ENCODE measurements at places on chromosomes 3 and 15.

- DNase-seq, result no peak
These were observed 3.1 kb downstream of the HMCES start for GRCh38 chr3:129281726-129282125.

DNA sequence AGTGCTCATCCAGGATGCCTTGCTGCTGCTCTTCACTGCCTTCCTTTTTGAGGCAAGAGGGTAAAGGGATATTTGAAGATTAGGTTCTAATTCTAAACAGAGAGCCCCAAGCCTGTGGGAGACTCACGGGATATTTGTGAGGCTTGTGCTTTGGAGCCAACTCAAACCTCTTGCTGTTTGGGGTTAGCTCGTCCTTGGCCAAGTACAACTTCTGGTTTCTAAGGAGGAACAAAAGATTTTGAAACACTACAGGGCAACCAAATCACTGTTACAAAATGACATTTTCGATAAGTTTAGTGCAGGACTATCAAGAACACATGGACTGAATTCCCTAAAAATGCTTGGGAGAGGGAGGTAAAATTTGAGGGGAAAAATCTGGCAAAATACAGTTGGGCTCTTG lies 190.2 kb downstream of the RORA start:
- DNase-seq, result no peak

GRCh38 chr15:33716025-33716424 lies 252.3 kb upstream of the CHRM5 start:
- DNase-seq, result no peak

DNA sequence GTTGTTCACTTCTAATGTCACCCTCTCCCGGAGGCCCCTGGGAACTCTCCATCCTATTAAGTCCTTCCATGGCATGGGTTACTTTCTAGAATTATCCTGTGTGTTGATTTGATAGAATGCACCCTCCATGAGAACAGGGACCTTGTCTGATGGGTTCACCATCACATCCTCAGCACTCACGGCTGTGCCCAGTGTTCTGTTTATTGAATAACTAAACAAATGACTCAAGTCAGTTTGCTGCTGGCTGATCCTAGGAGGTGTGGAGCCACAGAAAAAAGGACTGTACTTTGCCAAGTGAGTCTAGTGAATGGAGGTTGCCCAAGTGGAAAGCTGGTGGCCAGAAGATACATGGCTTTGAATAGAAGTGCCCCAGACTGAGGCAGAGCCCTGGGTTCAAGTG lies 48.5 kb upstream of the RAB6B start:
- no peak for DNase-seq

DNA sequence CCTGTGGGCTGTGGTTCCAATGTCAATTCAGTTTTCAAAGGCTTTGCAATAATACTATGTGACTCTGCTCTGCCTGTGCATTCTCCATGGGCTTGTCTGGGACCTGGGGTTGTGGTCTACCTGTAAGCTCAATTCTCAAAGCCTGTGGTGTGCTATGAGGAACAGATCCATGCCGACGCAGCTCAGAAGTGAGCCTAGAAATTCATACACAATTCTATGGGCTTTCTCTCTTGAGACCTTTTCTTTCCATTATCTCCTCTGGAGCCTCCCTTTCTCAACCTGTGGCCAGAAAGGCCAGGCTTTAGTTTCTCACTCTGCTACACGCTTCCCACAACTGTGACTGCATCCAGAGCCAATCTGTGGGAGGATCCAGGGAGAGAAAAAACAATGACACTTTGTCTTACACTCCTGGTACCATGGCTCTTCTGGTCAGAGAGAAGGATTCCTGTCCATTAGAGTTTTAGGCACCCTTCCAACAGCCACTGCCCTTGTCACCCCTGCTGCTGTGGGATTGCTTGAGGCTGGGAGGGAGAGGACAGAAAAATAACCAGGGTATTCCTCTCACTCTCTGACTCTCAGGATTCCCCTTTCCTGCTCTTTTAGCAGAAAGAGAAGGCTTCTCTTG lies 34.1 kb upstream of the KLF13 start:
- DNase-seq, result no peak

DNA sequence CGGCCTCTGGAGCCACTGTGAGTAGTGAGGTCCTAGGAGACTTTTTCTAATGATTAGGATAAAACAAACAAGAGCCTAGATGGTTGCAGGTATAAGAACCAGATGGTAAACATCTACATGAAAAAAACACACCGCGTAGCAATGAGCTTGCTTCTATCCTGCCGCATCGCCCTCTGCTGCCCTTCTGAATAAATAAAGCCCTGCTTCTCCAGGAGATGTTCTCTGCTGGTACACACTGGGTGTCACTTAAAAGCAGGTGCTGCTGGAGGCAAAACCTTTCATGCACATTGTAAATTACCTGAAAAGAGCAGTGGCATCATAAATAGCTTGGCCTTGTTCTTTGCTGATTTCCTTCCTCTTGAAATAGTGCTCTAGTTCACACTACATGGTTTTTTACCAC lies 164.4 kb upstream of the TOPAZ1 start:
- DNase-seq, result no peak

DNA sequence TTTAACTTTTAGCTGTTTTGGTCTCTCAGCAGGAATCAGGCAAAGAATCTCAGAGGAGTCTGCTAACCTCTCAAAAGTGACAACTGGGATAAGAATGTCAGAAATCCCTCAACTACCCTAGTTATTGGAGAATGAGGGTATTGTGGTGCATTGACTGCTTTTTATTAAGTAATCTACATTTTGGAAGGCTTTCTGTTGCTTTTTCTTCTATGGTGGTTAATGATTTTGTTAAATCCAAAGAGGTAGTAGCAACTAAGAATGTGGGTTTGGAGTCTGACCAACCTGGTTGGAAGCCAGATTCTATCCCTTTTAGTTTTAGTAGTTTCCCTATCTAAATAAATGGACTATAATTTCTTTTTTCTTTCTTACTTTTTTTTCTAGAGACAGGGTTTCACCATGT lies 94.7 kb upstream of the RNF7 start:
- no peak for DNase-seq

DNA sequence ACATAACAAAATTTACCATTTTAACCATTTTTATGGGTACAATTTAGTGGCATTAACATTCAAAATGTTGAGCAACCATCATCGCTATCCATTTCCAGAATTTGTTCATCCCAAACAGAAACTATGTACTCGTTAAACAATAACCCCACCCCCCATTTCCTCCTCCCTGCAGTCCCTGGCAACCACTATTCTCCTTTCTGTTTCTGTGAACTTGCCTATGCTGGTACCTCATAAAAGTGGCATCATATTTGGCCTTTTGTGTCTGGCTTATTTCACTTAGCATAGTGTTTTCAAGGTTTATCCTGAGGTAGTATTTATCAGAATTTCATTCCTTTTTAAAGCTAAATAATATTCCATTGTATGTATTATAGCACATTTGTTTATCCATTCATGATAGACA lies 32.4 kb downstream of the C3orf80 start:
- no peak for DNase-seq

GRCh38 chr3:135226057-135226456 lies 431.0 kb downstream of the EPHB1 start:
- no peak for DNase-seq

DNA sequence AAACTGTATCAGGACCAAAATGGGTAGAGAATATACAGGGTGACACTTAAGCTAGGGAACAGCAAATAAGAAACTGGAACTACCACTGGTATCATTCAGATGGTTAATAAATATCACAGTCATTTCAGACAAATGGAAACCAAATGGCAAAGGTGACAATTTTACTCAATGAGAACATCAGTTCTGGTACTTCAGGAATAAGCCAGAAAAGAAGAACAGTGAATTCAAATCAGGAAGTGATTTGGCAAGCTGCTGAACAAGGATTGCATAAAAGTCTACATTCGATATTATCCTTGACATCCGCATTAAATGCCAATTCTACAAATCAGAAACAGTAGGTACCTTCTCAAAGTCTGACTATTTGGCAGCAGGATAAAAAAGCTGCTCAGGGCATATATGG lies 23.5 kb upstream of the STIMATE start:
- no peak for DNase-seq

GRCh38 chr3:191148131-191148530 lies 50.9 kb upstream of the OSTN start:
- DNase-seq, result no peak

GRCh38 chr15:96792216-96792615 lies 461.7 kb downstream of the NR2F2 start:
- no peak for DNase-seq

DNA sequence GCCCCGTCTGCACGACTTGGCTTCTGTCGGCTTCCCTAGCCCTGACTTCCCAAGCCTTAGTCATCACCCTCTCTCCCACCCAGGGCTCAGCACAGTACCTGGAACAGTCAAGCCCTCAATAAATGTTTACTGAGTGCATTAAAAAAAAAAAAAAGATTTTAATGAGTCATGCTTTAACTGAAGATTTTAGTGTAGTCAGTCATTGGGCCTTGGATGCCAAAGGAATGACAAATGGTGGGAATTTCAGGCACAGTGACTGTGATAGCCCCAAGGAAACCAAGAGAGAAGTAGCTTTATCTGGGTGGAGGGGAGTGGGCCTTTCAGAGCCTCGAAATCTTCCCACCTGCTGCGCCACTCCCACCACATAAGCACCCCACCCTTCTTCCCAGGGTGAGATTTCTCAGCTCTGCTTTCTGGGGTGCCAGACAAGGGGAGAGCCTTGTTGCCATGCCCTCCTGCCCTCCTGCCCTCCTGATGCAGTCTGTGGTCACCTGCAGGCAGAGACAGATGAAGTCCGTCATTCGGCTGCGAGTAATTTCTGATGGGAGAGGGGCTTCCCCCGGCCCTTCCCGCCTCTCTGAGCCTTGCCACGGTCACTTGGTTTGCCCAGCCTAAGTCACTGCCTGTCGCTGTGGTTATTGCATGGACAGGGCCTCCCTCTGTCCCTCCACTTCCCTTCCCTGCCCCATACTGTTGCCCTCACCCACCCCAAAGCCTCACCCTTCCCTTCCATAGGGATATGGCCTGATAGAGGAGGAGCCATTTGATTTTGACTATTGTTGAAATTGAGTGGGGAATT lies 41.8 kb downstream of the SMAD3 start:
- no peak for DNase-seq
